ENCODE measurements at places on chromosomes 2 and 18.

- DNase-seq = no peak
Measured at GRCh38 chr2:151637271-151637781, 97.0 kb downstream of the NEB start.

- DNase-seq = no peak
Measured at GRCh38 chr2:85011098-85011497, 40.1 kb downstream of the KCMF1 start.

GRCh38 chr2:142944721-142945120 lies 67.3 kb downstream of the KYNU start:
- peak; percentile 49 for DNase-seq

- no peak for DNase-seq
Measured at GRCh38 chr2:138435701-138436100, 65.9 kb upstream of the SPOPL start.

DNA sequence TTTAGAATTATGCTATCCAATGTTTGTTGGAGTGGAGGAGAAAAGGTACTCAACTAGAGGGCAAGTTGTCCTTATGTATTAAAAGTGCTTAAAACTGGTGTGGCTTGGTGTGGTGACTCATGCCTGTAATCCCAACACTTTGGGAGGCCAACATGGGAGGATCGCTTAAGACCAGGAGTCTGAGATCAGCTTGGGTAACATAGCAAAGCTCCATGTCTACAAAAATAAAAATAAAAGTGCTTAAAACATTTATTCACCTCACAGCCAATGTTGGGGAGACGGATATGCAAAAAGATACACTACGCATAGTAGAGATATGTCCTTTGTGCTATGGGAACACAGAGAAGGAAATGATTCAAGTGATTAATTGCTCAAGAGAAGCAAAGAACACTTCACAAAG lies 19.3 kb upstream of the TNFAIP6 start:
- DNase-seq = no peak

DNA sequence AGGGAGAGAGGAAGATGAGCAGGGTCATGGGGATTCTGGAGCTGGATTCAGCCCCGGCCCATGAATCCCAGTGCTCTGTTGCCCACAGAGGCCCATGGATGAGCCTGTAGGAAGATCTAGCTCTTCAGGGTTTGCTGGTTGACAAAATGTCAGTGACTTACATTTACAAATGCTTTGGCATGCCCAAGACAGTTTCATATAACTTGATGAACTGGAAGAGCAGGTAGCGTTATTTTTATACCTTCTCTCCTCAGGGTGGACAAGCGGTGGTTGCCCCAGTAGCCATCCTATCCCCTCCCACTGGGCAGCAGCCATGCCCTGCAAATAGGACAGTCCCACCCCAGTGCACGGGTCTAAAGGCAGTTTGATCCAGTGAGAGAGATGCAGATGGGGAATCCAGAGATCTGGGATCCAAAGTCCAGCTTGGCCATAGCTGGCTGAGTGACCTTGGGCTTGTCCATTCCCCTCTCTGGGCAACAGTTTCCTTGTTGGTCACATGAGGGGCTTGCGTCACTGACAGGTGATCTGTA lies 21.5 kb upstream of the KCNK3 start:
- DNase-seq = no peak

DNA sequence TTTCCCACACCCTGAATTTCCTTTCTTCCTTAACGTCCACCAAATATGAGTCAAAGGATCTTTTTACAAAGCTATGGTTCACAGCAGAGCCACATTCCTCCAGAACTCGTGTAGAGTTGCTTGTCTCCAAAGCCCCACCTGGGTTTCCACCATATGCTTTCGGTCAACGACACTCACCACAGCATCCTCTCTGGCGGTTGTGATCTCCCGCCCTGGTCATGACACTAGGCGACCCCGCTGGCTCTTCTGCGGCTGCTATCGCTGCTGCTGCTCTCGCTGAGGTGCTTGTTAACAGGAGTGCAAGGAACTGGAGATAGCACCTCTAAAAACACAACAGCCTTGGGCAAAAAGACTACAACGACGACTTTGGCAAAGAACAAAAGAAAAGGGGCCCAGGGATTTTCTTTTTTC lies 340 bp downstream of the SLC40A1 start:
- DNase-seq = no peak

- DNase-seq = no peak
Measured at GRCh38 chr2:98524168-98524567, 79.5 kb downstream of the INPP4A start.

DNA sequence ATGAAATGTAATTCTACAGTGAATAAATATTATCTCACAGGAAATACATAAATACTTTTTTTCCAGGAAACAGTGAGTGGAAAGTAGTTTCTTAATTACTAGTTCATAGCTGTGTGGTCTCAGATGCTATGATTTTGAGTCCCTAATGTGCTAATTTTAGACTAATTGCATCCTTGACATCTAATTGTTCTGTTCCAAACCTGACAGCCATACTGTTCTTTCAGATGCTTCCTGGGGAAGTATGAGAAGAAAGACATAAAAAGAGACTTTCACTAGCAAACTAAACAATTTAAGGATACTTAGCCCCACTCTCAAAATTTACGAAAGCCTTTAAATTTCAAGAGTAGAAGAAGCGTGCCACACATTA lies 350.9 kb upstream of the CDH20 start:
- DNase-seq = no peak

GRCh38 chr2:10363861-10364610 lies 61.3 kb downstream of the HPCAL1 start:
- no peak for DNase-seq

- DNase-seq = no peak
Measured at GRCh38 chr2:10495988-10496313, 47.8 kb upstream of the ODC1 start.

DNA sequence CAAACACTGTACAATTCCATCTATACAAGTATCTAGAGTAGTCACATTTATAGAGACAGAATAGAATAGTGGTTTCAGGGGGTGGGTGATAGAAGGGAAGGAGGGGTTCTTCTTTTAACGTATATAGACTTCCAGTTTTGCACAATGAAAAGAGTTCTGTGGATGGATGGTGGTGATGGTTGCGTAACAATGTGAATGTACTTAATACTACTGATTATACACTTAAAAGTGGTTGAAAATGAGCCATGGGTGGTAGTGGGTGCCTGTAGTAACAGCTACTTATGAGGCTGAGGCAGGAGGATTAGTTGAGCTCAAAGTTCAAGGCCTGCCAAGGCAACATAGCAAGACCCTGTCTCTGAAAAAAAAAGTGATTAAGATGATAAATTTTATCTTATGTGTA lies 85.8 kb downstream of the SETBP1 start:
- no peak for DNase-seq

DNA sequence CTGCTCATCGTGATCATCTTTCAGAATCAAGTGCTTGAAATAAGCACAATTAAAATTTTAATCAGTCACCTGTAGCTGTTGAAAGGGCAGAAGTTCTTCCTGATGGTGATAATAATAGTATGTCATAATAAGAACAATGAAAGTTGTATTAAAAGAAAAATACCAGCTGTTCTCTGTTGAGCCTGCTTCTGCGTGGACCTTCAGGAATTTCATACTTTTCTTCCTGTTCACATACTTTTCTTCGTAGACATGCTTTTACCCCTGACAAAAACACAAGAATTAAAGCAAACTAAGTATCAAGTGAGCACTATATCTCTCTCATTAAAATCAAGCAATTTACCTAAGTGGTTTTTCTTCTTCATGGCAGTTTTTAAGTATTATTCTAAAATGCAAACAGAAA lies 79.2 kb downstream of the BARD1 start:
- DNase-seq = no peak

- DNase-seq = no peak
Measured at GRCh38 chr2:144115739-144116291, 404.1 kb downstream of the ZEB2 start.

GRCh38 chr2:100146657-100146960 lies 4.2 kb upstream of the AFF3 start:
- no peak for DNase-seq

GRCh38 chr2:20137131-20137571 lies 85.7 kb upstream of the LAPTM4A start:
- DNase-seq = no peak

DNA sequence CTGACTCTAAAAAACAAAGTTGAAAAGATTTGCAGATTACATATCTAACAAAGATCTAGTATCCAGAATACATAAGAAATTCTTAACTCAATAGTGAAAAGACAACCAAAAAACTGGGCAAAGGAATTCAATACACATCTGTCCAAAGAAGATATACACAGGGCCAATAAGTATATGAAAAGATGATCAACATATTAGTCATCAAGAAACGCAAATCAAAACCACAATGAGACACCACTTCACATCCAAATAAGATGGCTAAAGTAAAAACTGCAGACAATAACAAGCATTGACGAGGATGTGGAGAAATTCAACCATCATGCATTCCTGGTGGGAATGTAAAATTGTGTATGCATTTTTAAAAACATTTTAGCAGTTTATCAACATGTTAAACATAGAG lies 256.0 kb downstream of the EIPR1 start:
- no peak for DNase-seq

GRCh38 chr2:223214394-223215253 lies 162.6 kb downstream of the KCNE4 start:
- no peak for DNase-seq

GRCh38 chr2:54775710-54776109 lies 52.2 kb downstream of the EML6 start:
- DNase-seq = no peak

- no peak for DNase-seq
Measured at GRCh38 chr2:40161986-40162385, 289.9 kb downstream of the SLC8A1 start.

DNA sequence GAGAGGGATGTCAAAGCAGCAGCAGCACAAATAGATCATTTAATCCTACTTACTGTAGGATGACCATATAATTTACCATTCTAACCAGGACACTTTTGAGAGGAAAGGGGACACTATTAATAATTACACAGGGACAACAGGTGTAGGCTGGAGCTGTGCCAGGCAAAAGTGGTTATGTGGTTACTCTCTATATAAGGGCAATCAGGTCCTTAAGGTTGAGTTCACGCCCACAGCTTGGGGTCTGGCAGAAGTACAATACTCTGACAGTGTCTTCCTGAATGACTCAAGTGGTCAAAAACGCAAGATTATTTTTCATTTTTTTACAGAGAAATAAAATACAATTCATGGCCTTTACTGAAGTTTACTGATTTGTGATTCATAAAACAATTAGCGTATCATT lies 2.8 kb downstream of the PREPL start:
- DNase-seq = no peak

GRCh38 chr2:109472331-109472959 lies 141.3 kb downstream of the SEPTIN10 start:
- no peak for DNase-seq

DNA sequence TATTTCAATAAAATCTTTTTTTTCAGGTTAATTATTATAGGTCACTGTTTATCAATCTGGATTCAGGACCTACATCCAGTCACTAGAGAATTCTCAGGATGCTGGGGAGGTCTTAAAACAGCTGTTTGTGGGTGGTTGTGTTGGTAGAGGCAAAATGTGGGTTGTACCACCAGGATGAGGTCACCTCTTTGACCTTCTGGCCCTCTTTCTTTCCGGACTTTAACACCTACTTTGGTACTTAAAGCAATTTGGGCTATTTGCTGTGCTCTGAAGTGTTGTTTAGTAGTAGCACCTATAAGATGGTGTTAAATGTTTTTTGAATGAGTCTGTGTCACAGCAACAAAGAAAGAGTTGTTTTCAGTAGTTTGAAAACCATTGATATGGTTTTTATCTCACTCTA lies 14.6 kb downstream of the EML4 start:
- DNase-seq = no peak

GRCh38 chr18:32831781-32832180 lies 59.0 kb upstream of the KLHL14 start:
- no peak for DNase-seq

- DNase-seq = peak; percentile 8
Measured at GRCh38 chr2:171852366-171852888, 41.6 kb downstream of the SLC25A12 start.

GRCh38 chr2:167388497-167388896 lies 500.2 kb downstream of the XIRP2 start:
- DNase-seq = no peak

GRCh38 chr2:64749446-64749845 lies 95.7 kb upstream of the SERTAD2 start:
- DNase-seq = no peak

Data from fibroblast of skin of left quadriceps (primary cell).